Myocyte (in vitro differentiated cells): ENCODE measurements at places on chromosomes 12 and 14. TPM values are rescaled to one million over a fixed set of nuclear protein-coding genes. Genes with fewer than 3 reads are reported as not detected.

SALL2 gene
- 4.6 and 4.7 TPM in 2 replicates for total RNA-seq

PRB3 gene
- total RNA-seq: not detected in 2 replicates

CCDC175 gene
- total RNA-seq: not detected in 2 replicates

C1S gene
- total RNA-seq: 85.7 and 119 TPM in 2 replicates

SYT1 gene
- total RNA-seq: 29.6 and 44.6 TPM in 2 replicates

TMEM263 gene
- 77.9 and 105 TPM in 2 replicates for total RNA-seq

LRP1-AS gene
- not detected in 2 replicates for total RNA-seq

RERGL gene
- not detected in 2 replicates for total RNA-seq

PUS1 gene
- total RNA-seq: 10.9 and 14.3 TPM in 2 replicates

IAPP gene
- not detected in 2 replicates for total RNA-seq

RNF212B gene
- not detected in 2 replicates for total RNA-seq

LRRC43 gene
- not detected in 2 replicates for total RNA-seq

TAPBPL gene
- 10.9 and 14.0 TPM in 2 replicates for total RNA-seq

ZDHHC22 gene
- total RNA-seq: 0.40 and 1.0 TPM in 2 replicates

ANKRD33 gene
- total RNA-seq: not detected in 2 replicates

PARP11 gene
- total RNA-seq: 5.5 and 6.2 TPM in 2 replicates

CLEC14A gene
- total RNA-seq: 0.08 and 0.10 TPM in 2 replicates

TMEM253 gene
- total RNA-seq: 0.83 and 1.6 TPM in 2 replicates

IGFBP6 gene
- total RNA-seq: 42.5 and 49.8 TPM in 2 replicates

PRB2 gene
- total RNA-seq: not detected in 2 replicates

KRT80 gene
- total RNA-seq: 46.3 and 68.4 TPM in 2 replicates

NXPH4 gene
- total RNA-seq: 2.4 and 4.3 TPM in 2 replicates

DLK1 gene
- total RNA-seq: not detected in 2 replicates

ZNF891 gene
- 1.0 and 1.2 TPM in 2 replicates for total RNA-seq

SLC25A47 gene
- total RNA-seq: not detected in 2 replicates

BATF gene
- not detected in 2 replicates for total RNA-seq

KRT83 gene
- not detected in 2 replicates for total RNA-seq

OR4N5 gene
- total RNA-seq: not detected in 2 replicates

CD27 gene
- not detected in 2 replicates for total RNA-seq

ADCY6 gene
- 32.9 and 44.2 TPM in 2 replicates for total RNA-seq

SVOP gene
- under 0.01 and 0.03 TPM in 2 replicates for total RNA-seq

BCAT1 gene
- total RNA-seq: 70.6 and 98.7 TPM in 2 replicates

RAD52 gene
- total RNA-seq: 19.0 and 19.3 TPM in 2 replicates

EID3 gene
- 0.88 and 1.7 TPM in 2 replicates for total RNA-seq

ITGA7 gene
- total RNA-seq: 1,498 and 1,557 TPM in 2 replicates

PPM1A gene
- total RNA-seq: 27.5 and 29.6 TPM in 2 replicates

LYZ gene
- not detected in 2 replicates for total RNA-seq

RHOJ gene
- total RNA-seq: not detected in 2 replicates

PLA2G1B gene
- not detected in 2 replicates for total RNA-seq

PRB4 gene
- not detected in 2 replicates for total RNA-seq

MSI1 gene
- total RNA-seq: 0.35 TPM in 1 of 2 replicates, not detected in the other
